ENCODE measurements at places on chromosomes 4 and X.

DNA sequence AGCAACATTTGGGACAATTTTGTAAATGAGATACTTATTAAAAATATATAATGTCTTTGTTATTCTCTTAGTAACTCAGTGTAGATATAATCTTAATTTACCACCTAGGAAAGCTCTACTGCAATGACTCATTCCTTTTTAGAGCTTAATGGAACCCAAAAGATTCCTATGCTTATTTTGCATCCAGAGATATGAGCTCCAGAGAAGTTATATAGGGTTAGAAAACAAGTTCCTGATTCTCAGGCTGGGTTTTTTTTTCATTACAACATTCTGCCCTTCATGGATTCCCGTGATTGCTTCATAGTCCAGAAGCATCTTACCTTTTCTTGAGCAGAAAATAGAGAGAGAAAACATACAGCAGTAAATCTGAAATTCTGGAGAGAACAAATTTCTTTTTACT is 57.9 kb upstream of the CXCL8 start:
- no peak for DNase-seq

DNA sequence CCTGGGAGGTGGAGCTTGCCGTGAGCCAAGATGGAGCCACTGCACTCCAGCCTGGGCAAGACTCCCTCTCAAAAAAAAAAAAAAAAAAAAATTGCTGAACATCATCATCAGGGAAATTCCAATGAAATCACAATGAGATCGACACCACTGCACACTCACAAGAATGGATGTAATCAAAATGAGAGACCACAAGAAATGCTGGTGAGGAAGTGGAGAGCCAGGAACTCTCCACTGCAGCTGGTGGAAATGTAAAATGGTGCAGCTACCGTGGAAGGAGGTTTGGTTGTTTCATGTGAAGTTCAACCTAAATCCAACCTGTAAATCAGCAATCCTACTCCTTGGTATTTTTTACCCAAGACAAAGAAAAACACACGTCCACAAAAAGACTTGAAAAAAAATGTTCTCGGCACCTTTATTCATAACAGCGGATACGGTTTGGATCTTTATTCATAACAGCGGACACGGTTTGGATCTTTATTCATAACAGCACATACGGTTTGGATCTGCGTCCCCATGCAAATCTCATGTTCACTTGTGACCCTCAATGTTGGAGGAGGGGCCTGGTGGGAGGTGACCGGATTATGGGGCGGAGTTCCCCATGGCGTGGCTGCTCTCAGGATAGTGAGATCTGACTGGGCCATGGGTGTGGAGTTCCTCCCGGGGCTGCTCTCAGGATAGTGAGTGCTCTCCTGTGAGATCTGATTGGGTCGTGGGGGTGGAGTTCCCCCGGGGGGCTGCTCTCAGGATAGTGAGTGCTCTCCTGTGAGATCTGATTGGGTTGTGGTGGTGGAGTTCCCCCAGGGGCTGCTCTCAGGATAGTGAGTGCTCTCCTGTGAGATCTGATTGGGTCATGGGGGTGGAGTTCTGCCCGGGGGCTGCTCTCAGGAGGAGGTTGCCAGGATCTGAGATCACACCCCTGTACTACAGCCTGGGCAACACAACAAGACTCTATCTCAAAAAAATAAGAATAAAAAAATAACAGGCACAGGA is 7.7 kb downstream of the GAK start:
- no peak for DNase-seq

DNA sequence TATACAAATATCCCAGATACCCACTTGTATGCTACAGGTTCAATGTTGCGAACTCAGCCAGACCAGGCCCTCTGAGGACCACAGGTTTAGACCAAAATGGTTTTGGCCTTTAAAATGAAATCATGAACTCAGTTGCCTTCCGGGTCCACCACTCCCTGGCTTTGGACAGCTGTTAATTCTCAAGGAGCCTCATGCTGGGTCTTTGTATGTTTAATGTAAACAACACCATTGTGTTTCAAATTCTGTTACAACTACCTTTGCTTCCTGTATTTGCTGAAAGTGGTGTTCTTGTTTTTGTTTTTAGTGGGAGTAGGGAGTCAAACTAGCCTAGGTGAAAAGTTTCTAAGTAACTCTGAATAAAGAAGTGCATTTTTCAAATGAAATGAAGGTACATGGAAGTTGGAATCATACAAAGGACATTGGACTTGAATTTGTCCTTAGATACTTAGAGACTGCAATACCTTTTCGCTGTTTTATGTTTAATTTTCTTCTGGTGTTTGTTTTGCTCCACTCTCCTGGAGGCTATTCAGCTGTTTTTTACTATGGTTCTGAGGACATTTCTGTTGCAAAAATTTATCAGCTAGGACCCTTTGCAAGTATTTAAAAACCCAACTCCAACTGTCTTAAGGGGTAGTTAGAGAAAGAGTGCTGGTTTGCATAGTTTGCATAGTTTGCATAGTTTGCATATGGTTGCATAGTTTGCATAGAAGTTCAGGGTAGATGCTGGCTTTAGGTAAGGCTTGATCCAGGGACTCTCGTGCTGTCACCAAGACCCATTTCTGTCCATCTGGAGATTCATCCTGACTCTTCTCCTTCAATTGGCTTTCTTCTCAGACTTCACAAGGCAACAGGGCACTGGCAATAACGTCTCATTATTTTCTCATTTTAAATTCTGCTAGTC is 70.1 kb downstream of the MID1IP1 start:
- no peak for DNase-seq

DNA sequence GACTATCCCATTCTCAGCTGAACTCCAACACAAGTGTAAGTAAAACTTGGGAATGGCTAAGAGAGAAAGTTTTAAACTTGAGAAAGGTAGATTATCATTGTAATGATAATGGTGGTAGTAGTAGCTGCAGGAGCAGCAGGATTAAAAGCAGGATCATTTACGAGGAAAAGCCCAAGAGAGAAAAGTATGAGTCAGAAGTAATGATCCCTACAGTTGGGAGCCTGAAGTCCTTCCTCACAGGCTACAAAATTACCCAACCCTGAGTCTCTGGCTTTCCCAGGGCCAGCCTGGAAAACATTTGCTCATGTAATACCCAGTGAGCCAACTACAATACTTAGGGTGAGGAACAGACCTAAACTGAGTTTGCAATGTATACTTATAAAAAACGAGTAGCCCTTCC is 4.4 kb upstream of the PRDM8 start:
- no peak for DNase-seq

DNA sequence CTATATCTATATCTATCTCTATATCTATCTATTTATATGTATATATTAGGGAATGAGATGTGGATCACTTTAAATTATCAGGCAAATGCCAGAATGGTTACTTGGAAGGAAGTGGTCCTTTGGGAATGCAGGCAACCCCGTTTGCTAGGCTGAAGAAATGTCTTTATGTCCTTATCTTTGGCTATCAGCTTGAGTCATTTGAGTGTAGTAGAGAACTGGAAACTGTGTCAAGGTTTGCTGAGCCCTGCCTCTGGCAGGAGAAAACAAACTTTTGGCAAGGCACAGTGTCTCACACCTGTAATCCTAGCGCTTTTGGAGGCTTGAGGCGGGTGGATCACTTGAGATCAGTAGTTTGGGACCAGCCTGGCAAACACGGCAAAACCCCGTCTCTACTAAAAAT is 167.3 kb downstream of the ACTRT1 start:
- DNase-seq = no peak

Measured in cortex of kidney (tissue), 1 donor.